Activated gamma-delta T cell treated with anti-CD3 and anti-CD28 coated beads, Interleukin-2, amount 50 U/mL, for 16 hours (primary cell): ENCODE measurements at places on chromosomes 2 and 18.

- no peak for DNase-seq
These were observed 96.7 kb upstream of the ACKR3 start for GRCh38 chr2:236472720-236473495.

GRCh38 chr2:150606380-150607060 is 119.1 kb upstream of the RND3 start:
- DNase-seq, result no peak

- DNase-seq, result no peak
These were observed 2.7 kb downstream of the TCF4 start for GRCh38 chr18:55585065-55585919.

DNA sequence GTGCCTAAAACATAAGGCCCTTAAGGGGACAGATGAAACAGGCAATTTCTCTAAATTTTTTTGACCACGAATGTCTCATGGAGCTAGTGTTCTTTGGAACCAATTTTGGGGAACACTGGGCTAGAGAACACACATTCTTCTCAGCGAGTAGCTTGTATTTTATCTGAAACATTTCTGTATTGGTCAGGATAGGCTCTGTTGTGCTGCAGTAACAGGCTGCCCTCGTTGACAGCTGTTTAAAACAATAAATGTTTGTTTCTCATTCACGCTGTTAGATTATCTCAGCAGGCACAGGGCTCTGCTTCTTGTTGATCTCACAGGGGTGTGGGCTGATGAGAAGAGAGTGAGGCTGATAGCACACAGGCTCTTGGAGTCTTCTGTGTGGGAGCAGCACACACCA is 105.3 kb downstream of the SH3RF3 start:
- DNase-seq, result no peak

GRCh38 chr18:49730951-49731391 is 82.4 kb downstream of the ACAA2 start:
- no peak for DNase-seq

DNA sequence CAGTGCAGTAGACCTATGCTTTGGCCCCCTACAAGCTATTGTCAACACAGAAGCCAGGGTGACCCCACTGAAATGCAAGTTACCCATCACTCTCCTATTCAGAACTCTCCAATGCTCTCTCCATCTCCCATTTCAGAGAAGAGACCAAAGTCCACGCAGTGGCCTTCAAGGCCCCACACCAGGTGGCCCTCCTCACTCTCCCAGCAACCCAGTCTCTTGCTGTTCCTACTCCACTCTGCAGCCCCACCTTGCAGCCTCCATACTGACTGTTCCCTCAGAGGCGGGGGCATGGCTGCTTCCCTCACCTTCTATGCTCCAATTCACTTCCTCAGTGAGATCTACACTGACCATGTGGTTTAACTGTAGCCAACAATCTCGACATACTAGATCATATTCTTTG is 313.3 kb downstream of the CELF4 start:
- no peak for DNase-seq
